EH (cell line): ENCODE measurements at places on chromosomes 5 and 9.

GRCh38 chr9:121067640-121068039 is 7.1 kb upstream of the CNTRL start:
- no peak for DNase-seq

GRCh38 chr9:124330011-124330697 is 72.4 kb downstream of the NEK6 start:
- DNase-seq: no peak

DNA sequence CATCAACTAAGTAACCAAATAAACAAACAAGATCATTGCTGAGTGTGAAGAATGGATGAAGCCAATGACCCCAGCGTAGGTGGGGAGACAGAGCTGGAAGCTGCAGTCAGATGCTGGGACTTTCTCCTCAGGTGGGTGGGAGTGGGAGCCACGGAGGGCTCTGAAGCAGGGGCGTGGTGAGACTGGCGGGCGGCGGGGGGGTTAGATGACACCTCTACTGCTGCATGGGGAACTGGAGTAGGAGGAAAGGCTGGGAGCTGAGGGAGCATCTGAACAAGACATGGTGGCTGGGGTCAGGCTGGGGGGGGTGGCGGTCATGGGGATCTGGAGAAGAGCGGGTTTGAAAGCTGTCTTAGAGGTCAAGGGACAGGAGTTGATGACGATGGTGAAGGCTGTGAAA is 193.8 kb downstream of the C9orf50 start:
- no peak for DNase-seq

- DNase-seq: peak; percentile 74
These were observed 67.5 kb downstream of the MAMDC2 start for GRCh38 chr9:70111042-70111602.

DNA sequence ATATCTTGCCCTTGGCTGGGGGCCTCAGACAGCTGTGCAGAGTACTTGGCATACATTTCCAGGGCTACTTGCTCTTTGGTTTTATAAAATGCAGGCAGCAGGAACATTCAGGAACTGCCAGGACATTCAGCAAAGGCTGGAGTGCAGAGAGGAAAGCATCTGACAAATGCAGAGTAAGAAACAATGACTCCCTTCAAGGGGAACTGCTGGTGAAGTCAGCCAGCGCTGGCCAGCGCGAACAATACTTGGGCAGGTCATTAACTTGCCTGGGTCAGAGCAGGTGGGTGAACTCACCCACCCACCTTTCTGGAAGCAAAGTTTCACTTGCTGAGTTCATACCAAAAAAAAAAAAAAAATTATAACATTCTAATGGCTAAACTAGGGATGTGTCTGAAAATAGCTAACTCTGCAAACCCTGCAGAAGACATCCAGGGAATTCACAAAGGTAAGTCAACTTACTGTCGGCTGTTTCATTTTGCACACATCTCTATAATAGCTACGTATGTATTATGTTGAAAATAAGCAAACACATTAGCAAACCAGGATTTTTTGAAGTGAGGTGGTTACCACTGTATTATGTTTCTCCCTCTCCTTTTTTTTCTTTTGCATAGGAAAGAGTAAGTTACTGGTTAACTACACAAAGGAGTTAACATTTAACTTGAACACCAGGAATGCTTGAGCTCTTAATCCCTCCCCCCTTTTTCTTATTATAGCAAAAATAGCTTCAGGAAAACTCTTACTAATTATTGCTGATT is 152.2 kb downstream of the GLIS3 start:
- no peak for DNase-seq

GRCh38 chr5:17415321-17415758 is 82.7 kb upstream of the TAF11L2 start:
- DNase-seq: no peak

DNA sequence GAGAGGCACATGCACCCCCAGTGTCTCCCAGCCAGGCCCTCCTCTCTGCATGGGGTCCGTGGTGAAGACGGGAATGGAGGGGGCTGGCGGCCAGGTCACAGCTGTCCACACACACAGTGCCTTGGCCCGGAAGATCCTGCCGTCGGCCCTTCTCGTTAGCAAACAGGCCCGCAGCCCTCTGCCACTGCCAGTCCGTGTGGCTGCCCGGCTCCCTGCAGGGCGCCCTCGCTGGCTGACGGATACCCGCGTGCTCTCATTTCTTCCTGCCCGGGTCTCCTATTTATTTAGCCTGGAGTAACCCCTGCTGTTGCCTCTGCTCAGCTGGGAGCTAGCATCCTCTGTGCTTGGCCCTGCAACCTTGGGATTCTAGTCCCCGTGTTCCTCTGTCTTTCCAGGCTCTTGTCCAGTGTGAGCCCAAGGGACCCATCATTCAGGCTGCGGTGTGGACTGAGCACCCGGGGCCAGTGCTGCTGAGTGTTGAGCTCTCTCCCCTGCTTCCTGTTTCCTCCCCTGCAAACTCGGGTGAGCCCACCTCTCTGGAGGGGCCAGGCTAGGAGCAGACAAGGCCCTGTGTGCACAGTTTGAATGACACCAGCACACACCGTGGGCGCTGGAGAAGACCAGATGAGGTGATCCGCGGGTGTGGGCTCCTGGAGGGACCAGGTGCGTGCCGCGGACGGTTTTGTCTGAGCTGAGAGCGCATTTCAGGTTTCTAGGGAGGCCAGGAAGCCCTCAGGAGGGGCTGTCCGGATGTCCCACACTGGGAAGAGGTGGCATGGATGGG is 14.6 kb upstream of the RNU6ATAC start:
- DNase-seq: no peak

DNA sequence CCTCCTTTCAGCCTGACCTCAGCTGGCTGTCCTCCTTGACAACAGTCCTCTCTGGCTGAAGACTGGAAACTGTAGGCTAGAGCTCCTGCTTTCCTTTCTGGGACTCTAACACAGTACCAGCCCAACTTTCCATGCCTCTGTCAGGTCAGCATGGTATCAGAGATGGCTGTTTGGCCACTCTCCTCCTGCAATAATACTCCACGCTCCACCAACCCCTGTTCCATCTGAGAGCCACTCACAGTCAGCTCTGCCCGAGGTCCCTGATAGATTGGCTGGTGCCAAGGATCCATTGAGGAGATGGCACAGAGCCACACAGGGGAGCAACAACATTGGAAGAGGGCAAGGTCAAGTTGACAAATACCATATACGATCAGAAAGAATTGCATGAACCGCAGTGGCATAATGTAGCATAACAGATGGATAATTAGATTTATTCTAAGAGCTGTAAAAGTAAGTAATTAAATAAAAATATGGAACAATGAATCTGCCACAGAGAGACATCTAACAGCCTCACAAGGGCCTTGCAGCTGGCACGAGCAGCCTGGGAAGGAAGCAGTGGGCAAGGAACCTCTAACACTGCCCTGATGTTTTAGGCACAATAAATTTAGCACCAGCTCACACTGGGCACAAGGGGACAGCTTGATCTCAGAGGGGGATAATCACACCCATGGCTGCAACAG is 94.3 kb upstream of the LRRTM2 start:
- DNase-seq: no peak

DNA sequence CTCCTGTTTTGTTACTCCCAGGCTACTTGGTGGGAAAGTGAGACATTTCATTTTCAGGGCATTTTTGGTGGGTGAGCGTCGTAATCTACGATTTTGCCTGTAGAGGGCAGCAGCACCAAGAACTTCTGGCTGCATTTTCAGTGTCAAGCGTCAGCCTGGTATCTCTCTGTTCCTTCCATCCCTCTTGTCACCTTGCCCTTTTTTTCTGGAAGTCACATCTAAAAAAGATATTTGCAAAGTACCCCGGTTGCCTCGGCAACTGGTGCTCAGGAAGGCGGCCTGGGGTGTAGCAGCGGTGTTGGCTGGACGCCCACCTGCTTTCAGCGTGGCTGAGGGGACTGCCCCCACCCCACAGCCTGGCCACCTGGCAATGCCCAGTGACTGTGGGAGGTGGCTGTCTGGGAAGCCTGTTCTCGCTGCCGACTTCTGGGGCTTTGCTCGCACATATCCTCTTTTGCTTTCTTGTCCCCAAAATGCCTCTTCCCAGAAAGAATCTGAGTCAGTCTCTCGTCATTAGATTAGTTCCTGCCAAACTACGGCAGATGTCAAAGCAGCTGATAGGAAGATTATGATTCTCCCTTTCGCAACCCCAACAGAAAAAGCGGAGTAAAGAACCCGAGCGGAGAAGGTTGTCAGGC is 84.5 kb downstream of the ACER2 start:
- DNase-seq: peak; percentile 62

DNA sequence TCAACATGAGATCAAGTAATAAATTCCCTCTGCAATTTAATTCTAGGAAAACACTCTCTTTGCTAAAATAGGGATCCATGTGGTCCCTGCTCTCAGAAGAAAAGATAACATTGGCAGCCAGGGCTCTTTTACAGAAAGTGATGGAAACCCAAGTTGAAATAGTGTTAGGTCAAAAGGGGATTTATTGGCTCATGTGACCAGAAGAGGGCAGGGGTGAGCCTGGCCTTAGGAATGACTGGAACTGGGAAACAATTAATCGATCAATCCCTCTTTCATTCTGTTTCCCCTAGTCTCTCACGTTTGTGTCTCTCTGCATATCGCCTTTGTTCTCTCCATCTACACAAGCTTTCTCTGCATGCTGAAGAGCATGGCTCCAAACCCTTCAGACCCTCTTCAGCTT is 58.3 kb upstream of the ALDH1B1 start:
- peak; percentile 11 for DNase-seq

DNA sequence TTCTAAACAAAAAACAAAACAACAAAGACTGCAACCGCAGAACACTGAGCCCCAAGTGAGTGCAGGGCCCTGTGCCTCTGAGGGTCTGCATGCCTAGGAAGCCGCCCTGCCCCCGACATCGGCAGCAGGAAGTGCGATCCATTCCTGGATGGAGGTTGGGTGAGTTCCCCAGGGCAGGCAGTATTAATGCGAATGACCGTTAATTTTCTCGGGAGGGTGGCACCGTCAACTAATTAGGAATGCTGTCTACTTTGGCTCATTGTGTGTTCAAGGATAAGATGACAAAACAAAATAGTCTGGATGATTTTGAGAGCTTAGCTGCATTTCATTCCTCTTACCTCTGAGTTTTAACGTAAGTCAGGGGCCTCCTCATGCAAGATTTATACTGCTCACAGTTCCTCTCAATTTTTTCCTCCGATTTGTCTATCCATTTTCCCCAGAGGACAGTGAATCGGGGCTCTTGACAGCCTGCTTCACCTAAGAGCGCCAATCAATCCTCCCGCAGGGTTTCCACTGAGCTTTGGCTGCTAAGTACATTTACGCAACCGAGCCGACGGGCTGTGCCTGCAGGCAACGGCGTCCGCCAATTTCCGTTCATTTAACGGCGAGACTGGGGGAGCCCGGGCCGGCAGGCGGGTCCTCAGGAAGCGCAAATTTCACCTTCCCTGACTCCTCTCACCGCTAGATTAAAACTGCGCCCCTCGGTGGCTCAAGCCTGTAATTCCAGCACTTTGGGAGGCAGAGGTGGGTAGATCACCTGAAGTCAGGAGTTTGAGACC is 2.9 kb upstream of the NXNL2 start:
- DNase-seq: peak; percentile 71

DNA sequence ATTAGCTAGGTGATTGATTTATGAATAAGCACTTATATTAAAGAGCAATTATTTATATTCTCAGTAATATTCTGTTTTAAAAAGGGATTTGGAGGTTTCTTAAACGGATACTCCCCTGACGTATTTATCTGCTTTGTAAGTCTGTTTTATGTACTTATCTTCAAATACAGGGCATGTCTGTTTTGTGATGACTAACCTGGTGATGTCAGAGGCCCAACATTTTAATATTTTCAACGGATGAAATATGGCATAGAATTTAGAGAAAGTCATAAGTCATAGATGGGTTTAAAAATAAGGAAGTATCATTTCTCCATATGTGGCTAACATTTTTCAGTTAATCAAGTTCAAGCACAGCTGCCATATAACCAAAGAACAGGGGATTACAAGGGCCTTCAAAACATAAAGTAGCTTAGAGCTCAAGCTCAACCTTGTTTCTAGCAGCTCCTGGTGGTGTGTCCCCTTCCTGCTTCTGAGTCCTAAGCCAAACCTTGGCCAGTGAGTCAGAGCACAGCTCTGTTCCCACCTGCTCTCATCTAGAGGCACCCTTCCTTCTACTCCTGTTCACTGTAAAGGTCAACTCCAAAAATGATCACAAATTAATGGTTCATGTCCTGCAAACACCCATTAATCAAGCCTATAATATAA is 131.4 kb downstream of the OXCT1 start:
- DNase-seq: no peak

- no peak for DNase-seq
These were observed 116.6 kb upstream of the MAP3K1 start for GRCh38 chr5:56698463-56699381.

DNA sequence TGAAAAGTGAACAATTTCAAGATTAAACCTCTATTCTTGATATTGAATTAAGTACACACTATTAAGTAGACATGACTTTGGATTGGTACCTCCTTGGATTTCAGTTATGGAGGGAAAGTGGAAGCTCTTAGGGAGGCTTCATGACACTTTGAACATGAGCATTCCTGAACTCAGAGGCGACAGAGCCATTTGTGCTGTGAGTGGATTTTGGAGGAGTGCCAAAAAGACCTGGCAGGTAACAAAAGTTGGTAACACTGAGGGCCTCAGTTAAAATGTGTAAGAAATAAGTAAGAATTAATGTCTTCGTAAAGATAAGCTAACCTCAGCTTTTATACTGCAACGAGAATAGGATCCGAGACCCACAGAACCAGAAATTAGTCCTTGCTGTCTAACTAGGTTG is 356.7 kb downstream of the ARRDC3 start:
- DNase-seq: no peak

DNA sequence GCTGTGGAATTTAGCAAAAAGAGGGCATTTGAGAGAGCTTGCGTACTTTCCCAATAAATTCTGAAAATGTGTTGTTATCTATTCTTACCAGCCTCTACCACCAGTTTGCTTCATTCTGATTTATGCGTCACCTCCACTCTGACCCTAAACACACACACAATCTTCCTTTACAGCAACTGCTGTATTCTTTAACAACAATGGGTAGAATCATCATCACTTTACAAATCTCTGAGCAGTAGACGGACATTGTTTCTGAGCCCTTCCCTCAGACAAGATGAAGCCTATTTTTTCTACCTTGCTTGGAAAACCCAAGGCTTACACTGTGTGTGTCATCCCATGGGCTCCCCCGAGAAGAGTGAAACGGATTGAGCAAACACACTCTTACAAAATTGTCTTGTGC is 83.1 kb upstream of the RASA1 start:
- DNase-seq: no peak

DNA sequence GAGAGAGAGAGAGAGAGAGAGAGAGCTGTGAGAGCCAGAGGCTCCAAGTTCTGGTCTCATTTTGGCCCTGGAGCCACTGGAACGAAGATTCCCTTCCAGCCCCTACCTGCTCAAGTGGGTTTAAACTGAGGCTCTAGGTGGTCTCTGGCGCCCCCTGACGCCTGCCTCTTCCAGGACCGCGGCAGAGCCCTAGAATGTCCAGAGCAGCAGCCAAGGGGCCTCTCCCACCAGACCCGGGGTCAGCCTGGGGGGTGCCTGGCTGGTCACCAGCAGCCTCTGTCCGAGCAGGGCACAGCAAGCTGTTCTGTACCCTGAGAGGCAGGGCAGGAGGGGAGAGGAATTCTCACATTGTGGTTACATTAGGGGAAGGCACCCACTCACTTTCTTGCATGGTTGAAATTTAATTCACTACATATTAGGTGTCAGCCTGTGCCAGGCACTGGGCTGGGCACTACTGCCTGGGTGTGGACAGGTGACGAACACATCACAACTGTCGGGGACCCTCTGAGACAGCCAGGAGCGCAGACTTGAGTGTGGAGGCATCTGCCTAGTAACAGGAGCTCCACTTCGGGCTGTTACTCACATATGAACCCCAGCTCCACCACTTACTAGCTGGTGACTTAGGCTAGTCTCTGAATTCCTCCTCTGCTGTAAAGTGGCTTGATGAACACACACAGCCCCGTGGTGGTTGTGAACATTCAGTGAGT is 44.5 kb downstream of the AMBP start:
- peak; percentile 22 for DNase-seq

GRCh38 chr5:7478459-7478858 is 82.5 kb downstream of the ADCY2 start:
- DNase-seq: no peak
